ENCODE measurements at places on chromosomes 1 and 21.

- DNase-seq: peak; percentile 63
Measured at GRCh38 chr1:83839566-83840173, 159.3 kb downstream of the TTLL7 start.

DNA sequence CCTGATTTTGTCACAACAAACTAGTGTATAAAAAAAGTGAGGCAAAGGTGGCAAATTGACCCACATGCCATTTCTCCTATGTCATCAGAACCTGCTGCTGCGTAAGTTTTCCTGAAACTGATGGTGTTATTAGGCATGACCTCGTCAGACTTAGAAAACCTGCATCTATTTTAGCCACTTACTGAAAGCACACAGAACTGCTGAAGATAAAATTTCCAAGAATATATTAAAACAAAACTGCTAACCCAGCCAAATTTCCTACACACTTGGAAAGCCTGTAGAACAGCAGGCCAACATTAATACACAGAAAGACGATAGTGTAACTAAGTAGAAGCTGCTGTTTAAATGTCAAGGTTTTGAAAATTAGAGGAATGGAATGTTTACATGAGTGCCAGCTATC lies 674.5 kb upstream of the CXADR start:
- DNase-seq: no peak

DNA sequence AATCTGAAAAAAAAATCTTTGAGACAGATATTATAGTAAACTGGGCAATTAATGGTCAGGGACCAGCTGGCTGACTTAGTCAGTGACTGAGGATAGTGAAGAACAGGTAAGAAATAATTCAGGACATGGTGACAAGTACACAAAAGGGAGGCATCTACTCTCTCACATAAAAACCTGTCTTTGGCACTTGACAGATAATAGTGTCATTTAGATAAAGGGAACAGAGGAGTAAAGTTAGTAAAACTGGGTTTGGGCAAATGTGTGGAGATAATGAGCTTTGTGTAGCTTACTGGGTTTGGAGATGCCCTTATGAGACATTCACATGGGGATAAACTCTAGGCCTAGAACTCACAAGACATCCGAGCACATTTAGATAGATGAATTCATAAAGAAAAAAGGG lies 4.0 kb downstream of the SSX2IP start:
- no peak for DNase-seq

GRCh38 chr1:114224196-114224907 lies 70.7 kb upstream of the SYT6 start:
- DNase-seq: no peak

GRCh38 chr1:22137004-22137720 lies 5.7 kb downstream of the WNT4 start:
- DNase-seq: no peak

DNA sequence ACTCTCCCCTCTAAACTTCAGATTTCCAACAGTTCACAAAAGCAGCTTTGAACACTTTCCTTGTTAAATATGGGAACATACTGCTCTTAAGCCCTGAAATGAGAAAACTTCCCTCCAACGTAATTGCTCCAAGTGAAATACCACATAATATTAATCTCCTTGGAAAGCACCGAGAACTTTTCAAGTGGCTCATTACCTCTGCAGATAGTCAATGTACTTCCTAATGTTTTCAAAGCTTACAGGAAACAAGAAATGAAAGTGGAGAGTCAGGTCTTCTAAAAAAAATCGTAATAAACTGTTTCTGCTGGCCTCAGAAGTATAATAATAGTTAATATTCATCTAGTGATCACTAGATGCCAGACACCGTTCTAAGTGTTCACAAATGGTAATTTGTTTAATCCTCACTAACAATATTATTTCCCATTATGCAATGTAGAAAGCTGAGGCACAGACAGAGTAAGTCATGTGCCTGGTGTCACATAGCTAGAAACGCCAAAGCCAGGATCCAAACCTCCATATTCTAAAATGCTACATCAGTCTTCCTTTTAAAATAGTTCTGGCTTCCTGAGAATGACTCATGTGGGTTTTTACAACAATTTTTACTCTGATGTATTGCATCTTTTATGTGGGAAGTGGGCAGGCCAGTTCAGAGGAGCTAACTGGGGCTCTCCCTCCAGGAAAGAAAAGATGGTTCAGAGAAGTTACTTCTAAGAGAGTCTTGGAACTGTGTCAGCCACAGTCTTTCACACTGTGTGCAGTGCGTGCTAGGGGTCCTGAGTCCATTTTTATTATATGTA lies 177.2 kb downstream of the PLPPR4 start:
- DNase-seq: peak; percentile 65

DNA sequence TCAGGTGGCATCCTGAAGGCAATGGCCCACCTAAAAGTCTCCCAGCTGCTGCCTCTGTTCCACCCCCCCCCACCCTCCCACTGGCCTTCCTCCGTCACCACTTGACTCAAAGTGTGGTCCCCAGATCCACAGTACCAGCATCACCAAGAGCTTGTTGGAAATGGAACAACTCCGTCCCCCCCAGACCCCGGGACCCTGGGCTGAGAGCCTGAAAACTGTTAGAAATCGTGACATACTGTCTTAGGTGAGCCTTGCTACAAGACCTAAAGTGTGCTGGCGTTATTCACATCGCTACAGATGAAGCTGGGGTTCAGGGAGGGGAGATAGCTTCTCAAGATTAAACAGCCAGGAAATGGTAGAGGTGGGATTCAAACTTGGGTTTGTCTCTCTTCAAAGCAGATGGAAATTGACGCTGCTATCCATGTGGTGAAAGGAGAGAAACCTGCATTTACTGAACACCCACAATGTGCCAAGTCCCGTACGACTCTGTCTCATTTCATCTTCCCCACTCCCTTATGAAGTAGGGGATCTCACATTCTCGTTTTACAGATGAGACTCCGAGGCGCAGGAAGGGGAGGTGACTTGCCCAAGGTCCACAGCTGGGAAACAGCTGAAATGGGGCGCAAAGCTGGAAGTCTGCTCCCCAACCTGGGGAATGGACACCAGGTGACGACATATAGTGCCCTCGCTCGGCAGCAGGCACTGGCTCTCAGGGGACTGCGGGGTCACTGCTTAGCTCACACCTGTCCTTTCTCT lies 52.8 kb upstream of the IFFO2 start:
- DNase-seq: no peak

- no peak for DNase-seq
Measured at GRCh38 chr1:246291127-246291526, 216.0 kb downstream of the SMYD3 start.

DNA sequence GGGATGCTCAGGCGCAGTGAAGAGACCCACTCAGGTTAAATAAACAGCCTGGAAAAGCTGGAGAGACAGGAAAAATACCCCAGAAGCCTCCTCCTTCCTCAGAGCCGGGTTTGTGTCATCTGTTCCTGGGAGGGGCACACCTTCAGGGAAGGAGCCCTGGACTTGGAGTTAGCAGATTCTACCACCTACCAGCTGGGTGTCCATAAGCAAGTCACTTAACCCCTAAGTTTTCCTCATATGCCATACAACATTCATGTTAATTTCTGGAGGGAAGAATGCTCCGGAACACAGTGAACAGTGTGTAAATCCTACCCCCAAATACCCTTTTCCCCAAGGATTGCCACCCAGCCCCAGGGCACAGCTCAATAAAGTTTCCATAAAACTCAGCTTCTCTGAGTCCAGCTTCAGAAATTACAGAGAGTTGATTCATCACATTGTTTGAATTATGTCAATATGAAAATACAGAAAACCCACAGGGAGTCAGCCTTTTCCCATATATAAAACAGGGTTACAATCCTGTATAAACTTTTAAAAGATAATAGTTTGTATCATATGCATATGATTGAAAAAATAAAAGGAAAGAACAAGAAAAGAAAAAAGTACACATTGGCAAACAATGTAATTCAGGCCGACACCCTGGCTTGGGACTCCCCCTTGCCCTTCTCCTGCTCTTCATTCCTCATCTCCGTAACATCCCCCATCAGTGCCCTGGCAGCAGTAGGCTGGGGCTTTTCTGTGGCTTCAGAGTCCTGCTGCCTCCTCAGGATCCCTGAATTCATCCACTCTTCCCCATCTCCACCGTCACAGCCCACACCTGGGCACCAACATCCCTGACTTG lies 291.8 kb upstream of the USP24 start:
- peak; percentile 75 for DNase-seq

- no peak for DNase-seq
Measured at GRCh38 chr1:247531937-247532336, 4.3 kb downstream of the OR2C3 start.

- DNase-seq: no peak
Measured at GRCh38 chr1:89959719-89960118, 35.2 kb upstream of the ZNF326 start.

- DNase-seq: peak; percentile 93
Measured at GRCh38 chr1:151130987-151131586, 15.3 kb downstream of the SEMA6C start.

- no peak for DNase-seq
Measured at GRCh38 chr1:237219751-237220642, 178.0 kb downstream of the RYR2 start.

DNA sequence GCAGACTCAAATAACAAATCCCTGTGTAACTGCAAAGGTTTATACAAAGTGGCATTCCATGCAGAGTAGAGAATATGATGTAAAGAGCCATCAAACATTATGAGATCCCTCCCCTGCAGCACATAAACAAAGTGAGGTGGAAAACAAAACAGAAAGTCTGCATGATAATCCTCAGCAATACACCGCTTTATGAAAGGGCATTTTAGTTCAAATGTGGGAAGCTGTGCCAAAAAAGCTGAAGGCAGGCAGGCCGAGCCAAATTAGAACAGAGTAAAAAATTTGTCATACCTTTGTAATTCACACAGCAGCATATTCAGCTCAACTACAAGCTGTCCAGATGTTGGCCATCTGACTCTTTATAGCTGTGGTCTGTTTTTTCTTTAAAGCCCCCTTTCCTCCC lies 113.5 kb downstream of the LHX9 start:
- DNase-seq: peak; percentile 51

DNA sequence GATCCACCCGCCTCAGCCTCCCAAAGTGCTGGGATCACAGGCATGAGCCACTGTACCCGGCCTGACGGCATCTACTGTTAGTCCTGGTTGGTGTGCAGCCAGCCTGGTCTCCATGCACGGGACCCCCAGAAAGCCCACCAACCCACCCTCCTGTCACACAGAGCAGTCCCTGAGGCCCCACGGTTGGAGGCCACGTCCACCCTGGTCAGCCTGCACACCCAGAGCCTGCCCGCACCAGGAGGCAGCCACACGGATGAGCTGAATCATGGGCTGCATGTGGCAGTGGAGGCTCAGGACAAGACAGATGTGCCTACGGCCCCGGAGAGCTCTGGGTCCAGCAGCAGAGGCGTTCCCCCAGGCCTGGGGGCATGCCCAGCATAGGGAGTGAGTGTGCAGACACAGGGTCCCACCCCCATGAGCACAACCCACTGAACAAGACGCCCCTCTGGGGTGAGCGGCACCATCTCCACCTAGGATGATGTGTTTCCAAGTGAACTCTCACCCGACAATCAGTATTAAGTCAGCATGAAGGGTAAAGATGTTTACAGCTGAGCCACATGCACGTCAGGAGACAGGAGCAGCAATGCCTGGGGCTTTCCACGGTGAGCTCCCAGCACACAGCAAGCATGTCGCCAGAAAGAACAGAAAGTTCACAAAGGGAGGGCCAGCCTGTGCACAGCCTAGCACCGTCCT lies 102.1 kb downstream of the WDR4 start:
- no peak for DNase-seq

- no peak for DNase-seq
Measured at GRCh38 chr21:29798840-29799239, 141.0 kb downstream of the GRIK1 start.

- no peak for DNase-seq
Measured at GRCh38 chr1:7087888-7088287, 302.6 kb downstream of the CAMTA1 start.

GRCh38 chr1:244157731-244158438 lies 106.8 kb downstream of the ZBTB18 start:
- DNase-seq: no peak

- DNase-seq: no peak
Measured at GRCh38 chr1:231353086-231353485, 15.0 kb downstream of the SPRTN start.

- DNase-seq: no peak
Measured at GRCh38 chr1:2481885-2482284, 5.8 kb downstream of the PLCH2 start.

DNA sequence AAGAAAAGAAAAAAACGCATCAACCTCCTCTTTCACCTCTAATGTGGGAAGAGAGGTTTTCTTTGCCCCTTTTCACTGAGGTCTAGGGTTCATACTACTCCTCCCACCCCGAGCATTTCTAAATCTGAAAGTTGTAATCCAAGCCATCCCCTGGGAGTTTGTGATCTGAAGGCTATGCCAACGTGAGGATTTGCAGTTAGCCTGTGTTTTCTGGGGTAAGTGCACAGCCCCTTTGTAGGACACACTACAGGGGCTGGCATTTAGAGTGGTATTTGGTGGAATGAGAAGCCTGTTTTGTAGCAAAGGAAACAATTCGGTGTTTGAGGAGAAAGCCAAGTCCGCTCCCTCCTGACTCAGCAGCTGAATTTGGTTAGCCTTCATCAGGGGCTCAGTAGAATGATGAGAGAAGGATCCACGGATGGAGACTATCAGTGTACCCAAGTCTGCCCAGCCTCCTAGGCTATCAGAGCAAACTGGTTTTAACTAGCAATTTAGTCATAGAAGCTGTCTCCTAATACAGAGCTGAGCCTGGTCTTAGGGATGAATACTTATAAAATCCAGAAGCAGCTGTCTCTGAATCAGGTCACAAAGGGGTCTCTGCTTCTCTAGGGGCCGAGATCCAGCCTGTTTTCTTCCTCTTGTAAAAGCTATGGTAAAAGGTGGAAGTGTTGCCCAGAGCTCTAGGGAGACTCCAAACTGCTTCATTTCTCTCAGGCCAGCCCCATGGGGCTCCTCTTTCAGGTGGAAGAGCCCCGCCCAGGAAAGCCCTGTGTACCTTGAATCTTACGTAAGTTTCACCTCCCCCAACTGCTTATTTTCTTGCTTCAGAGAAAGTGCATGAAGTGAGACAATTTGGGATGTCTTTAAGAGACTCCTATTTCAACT lies 2.1 kb downstream of the PCP4L1 start:
- no peak for DNase-seq

DNA sequence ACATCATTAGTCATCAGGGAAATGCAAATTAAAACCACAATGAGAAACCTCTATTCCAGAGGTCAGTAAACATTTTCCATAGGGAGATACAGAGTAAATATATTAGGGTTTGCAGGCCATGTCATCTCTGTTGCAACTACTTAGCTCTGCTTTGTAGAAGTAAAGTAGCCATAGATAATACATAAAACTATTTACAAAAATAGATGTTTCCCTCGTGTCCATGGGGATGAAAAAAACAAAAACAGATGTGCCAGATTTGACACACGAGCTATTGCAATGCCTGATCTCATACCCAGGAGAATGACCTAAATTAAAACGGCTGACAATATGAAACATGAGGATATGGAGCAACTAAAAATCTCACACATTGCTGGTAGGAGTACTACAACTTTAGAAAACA lies 17.3 kb downstream of the LTN1 start:
- peak; percentile 75 for DNase-seq

- DNase-seq: no peak
Measured at GRCh38 chr1:14112613-14113012, 412.6 kb downstream of the PRDM2 start.

GRCh38 chr1:214475331-214475730 lies 76.1 kb downstream of the PTPN14 start:
- no peak for DNase-seq

- no peak for DNase-seq
Measured at GRCh38 chr1:239155466-239156091, 230.8 kb upstream of the CHRM3 start.

GRCh38 chr1:162855461-162856150 lies 5.4 kb downstream of the CCDC190 start:
- DNase-seq: peak; percentile 37

GRCh38 chr1:82377201-82377884 lies 576.6 kb downstream of the ADGRL2 start:
- no peak for DNase-seq
